ENCODE measurements at places on chromosomes 5 and 9.

GRCh38 chr5:1785062-1785461 lies 14.6 kb downstream of the MRPL36 start:
- no peak for DNase-seq

DNA sequence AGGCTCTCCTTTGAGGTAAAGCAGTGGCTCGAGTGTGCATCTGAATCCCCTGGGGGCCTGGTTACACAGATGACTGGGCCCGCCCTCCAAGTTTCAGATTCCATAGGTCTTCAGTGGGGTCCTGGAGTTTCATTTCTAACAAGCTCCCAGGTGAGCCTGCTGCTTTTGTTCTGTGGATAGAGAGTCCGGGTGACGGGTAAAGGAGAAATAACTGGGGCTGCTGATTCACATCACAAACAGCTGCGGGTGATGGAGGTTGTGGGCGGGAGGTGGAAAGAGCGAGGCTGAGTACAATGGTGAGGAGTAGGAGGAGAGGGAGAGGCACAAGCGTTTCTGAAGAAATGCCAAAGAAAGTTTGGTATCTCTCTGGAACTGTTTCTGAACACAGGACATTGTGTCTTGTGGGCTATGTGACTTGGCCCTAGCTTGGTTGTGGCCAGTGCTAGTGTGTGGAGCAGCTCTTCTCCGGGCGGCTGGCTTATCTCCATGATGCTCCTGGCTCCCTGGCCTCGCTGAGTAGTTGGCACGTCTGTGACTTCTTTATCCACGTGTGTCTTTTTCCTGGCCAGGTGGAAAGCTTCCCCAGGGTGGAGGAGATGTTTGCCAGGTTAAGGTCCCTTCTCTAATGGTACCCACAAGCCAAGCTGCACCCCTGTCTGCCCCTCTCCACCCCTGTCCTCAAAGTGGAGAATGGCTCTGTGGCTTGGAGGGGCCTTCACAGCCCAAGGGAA lies 61.7 kb downstream of the HSPA4 start:
- peak; percentile 26 for DNase-seq

DNA sequence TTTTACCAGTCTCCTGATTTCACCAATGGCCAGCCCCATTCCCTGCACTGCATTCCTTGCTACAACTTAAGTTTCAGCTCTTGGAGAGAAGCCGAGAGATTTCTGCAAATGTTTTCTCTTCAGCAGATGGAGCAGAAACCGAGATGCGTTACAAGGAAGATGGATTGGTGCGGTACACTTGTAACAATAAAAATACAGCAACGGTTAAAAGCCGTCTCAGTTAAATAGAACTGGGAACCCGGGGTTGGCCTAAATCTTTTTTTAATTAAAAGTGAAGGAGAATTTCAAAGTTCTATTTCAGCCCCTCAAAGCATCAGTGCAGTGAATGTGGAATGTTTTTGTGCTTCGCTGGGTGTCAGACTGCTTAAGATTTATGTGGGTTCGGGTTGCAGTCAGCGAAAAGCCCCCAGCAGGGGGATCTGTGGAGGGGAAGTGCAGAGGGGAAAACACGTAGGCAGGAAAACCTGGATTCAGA lies 19.8 kb downstream of the BRINP1 start:
- DNase-seq = no peak

DNA sequence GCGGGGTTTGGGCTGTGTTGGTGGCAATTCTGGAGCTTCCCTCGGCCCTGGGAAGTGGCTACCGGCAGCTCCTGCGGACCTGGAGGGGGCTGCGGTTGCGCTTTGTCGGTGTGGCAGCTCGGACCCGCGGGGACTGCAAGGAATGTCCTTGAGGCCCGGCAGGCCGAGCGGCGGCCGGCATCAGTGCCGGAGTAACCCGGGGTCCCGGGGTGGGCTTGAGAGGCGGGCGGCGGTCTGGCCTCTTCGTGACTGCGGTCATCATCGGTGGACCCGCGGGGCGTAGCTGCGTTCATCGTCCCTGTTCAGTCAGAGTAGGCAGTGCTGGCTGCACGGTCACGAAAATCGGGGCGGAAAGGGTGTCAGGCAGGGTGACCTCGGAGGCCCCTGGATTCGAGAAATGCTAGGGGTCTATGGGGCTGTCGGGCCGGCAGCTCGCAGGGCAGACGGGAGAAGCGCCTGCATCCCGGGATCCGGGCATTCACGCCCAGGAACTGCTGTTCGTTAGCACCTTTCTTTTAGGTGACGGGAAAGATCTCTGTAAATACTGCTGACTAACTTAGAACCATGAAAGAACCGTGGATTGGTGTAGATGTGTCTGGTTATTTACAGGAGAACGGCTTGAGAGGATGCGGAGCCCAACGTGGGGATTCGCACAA lies 474 bp downstream of the HMGCR start:
- peak; percentile 18 for DNase-seq

GRCh38 chr5:60161340-60161934 lies 267.9 kb upstream of the PDE4D start:
- no peak for DNase-seq

- DNase-seq = no peak
These were observed 42.1 kb downstream of the SLC46A2 start for GRCh38 chr9:112848316-112849151.

DNA sequence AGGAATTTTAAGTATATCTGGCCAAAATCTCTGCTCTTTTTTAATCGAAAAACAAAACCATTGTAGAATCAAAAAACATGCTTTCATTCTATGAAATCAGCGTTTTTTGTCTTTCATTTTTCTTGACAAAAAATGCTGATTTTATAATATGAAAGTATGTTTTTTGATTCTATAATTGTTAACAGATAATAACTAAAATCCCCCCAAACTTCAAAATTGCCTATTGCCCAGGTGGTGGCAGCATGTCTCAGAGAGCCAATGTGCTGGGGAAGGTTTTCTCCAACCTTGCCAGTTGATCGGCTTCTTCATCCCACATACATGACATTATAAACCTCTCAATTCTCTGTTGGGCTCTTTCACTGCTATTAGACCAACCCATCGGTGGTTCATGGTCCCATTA lies 5.1 kb upstream of the SMIM15 start:
- no peak for DNase-seq

DNA sequence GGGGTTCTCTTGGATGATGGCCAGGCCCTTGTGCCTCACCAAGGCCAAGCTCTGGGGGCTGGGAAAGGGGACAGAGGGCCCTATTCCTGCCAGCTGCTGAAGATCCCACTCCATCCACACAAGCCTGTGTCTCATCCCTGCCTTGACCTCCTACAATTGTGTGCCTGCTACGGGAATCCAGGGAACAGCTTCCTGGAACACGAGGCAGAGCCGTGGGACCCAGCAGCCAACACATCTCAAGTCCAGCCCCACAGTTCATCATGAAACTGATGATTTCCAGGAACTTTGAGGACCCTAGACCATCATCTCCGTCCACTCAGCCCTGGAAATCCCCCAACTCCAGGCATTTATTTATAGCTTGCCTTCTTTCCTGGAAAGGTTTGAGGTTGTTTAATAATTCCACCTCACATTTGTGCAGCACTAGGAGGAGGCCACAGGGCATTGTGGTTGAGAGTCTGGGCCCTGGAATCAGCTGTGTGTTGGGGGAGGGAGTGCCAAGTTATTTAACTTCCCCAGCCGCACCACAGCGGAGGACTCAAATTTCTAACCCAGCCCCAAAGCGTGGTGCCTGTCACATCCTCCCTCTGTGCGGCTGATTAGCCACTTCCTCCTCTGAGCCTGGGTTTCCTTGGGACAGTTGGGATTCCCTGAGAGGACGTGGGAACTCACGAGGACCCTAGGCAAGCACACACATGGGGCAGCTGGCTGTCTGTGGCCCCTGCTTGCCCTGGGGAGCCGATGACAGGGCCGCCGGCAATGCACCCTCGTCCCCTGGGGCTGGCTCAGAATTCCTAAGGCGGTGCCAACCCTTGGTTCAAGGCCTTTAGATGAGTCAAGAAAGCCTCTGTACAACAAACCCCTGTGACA lies 58.2 kb upstream of the GGTA1 start:
- no peak for DNase-seq

DNA sequence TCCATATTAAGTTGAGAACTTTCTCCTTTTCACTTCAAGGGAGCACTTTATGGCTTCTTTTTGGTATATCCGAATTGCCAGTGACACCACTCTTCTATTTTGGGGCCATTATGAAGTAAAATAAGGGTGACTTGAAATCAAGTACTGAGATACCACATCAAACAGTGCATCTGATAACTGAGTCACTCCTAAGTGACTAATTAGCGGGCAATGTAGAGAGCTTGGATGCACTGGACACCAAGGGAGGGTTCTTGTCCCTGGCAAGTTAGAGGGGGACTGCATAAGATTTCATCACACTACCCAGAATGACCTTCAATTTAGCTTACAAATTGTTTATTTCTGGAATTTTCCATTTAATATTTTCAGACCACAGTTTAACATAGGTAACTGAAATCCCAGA lies 813.9 kb upstream of the CDH10 start:
- DNase-seq = no peak

DNA sequence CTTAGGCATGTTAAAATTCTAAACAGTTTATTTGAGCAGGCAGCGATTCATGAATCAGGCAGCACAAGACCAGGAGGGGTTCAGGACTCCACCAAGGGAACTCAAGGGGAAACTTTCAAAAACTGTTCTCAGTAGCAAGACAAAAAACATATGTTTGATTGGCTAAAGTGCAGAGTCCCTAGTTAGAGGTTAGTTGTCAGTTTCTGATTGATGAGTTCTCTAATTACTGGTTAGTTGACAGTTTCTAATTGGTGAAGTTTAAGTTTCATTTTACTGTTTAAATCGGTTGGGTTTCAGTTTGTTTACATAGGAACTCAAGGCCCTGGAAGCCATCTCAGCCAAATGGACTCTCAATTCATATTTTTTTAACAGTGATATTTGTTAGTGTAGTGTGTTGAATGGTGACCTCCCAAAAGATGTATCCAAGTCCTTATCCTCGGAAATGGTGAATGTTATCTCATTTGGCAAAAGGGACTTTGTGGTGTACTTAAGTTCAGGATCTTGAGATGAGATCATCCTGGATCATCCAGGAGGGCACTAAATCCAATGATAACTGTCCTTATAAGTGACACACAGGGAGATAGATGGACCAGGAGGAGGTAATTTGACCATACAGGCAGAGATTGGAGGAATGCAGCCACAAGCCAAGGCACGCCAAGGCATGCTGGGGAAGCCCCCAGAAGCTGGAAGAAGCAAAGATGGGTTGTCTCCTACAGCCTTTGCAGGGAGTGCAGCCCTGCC lies 219.2 kb upstream of the RAI14 start:
- DNase-seq = no peak

DNA sequence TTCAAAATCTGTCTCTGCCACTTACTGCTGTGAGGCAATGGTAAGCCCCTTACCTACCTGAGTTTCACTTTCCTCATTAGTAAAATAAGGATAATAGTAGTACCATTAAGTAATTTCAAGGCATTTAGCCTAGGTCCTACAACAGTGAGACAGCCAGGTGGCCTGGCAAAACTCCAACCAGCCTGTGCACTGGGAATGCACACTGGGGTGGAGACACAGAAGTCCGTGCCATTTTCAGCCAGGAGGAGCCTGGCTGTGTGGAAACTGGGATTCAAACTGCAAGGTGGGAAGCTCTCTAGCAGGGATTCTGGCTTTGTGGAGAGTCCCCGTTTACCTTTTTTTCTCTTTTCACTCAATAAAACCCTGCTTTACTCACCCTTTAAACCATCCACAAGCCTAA lies 630.4 kb downstream of the PRELID2 start:
- no peak for DNase-seq

DNA sequence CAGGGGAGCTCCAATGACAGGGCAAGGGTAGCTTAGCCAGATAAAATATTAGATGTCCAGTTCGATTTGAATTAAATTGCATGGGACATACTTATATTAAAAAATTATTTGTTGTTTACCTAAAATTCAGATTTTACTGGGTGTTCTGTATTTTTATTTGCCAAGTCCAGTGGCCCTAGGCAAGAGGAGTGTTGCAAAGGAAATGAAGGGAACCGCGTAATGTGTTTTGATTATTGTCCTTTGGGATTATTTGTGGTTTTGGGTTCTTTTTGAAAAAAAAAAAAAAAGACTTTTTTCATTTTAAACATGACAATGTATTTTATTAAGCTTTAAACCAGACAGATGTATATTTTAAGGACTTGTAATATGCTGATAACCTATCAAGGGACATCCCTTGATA lies 179.3 kb downstream of the C9orf152 start:
- no peak for DNase-seq

DNA sequence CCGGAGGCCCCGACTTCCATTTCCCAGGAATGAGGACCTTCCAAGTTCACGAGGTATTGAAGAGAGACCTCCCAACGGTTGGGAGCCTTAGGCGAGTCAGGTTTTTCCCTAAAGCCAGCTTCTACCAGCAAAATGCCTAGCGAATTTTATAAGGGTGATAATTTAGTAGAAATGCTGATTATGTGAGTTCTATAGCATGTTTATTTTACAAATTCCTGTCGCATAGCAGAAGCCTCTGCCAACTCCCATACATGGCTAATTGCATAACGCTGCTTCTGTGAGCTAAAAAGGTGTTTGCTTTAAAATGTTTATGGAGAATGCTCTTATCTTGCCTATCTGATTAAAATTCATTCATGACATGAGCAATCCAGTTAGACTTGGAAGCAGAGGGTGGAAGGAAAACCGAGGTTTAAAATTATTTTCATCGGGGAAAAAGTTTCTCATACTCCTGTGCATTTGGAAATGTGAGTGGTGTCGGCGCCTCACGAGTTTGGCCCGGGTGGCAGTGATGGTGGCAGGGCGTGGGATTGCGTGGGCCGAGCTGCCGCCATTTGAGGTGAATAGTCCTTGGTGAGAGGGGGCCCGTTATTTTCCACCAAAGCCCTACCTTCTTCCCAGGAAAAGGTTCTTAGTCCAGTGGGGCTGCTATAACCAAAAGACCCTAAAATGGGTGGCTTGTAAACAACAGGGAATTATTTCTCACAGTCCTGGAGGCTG lies 104.4 kb upstream of the FCN2 start:
- no peak for DNase-seq

GRCh38 chr5:21168557-21168956 lies 1180.6 kb upstream of the CDH18 start:
- no peak for DNase-seq

DNA sequence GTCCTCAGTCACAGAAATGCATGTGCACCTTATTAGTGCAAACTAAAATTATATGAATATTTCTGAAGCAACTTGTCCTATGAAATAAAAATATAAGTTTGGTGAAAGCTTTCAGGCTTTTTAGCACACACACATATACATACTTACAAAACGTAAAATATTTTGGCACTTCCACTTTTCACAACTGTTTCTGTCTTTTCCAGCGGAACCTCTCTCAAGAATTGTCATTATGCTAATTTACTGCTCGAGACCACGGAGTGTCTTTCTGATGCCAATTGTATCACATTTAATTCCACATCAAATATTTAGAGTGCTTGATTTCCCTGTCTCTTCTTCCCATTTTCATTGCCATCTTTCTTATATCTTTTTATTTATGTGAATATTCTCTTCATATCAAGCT lies 100.4 kb downstream of the MEF2C start:
- no peak for DNase-seq

GRCh38 chr5:148085310-148085709 lies 21.5 kb downstream of the SPINK5 start:
- no peak for DNase-seq

- DNase-seq = peak; percentile 65
These were observed at the start of gene HDHD3 for GRCh38 chr9:113376634-113377567. HDHD3 (minus strand) TSS chr9:113376986; CDS start chr9:113374354, 2,632 bp downstream.

Measured in stimulated activated CD8-positive, alpha-beta memory T cell treated with anti-CD3 and anti-CD28 coated beads, Interleukin-2, amount 100 ng/mL, for 48 hours (primary cell).